ENCODE measurements at places on chromosomes 6 and 20.

DNA sequence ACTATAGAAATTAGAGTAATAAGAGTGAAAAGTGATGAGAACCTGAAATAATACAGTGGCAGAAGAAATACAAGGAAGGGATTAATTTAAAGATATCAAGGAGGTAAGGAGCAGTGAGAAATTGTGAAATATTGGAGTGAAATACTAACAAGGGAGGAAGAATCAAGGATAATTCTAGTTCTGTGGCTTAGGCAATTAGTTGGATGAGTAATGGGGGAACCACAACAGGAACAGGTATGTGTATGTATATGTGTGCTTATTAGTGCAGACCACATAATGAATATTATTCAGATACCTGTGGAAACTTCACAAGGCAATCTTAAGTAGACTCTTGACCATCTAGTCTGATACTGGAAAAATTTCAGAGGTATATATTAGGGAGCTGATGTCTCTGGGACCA lies 143.3 kb downstream of the TINAG start:
- DNase-seq: no peak

- no peak for DNase-seq
Measured at GRCh38 chr20:15561707-15562404, 1011.4 kb downstream of the KIF16B start.

GRCh38 chr20:49431329-49431728 lies 51.1 kb downstream of the KCNB1 start:
- DNase-seq: no peak

- no peak for DNase-seq
Measured at GRCh38 chr20:13299401-13299800, 78.3 kb downstream of the ISM1 start.

GRCh38 chr6:158559895-158560835 lies at the start of gene TMEM181:
TMEM181 (plus strand) TSS chr6:158560091; CDS start chr6:158560225, 134 bp downstream.
- DNase-seq: peak; percentile 86

Data from CD14-positive monocyte (primary cell).